Activated CD4-positive, alpha-beta T cell treated with anti-CD3 and anti-CD28 coated beads, Interleukin-2, amount 50 U/mL, for 48 hours (primary cell): ENCODE measurements at places on chromosomes 1 and 21.
A peak's percentile ranks its signal among the peaks of the same experiment; 100 is the strongest.

GRCh38 chr1:222583079-222583478, 6.7 kb downstream of the TAF1A start:
- no peak for DNase-seq

GRCh38 chr1:172658871-172659453, at the start of gene FASLG:
Gene FASLG (plus strand): TSS chr1:172659103. CDS start chr1:172659202, 99 bp downstream.
- peak; percentile 74 for DNase-seq

- no peak for DNase-seq
Measured at GRCh38 chr1:8625981-8626898, 191.2 kb downstream of the RERE start.

DNA sequence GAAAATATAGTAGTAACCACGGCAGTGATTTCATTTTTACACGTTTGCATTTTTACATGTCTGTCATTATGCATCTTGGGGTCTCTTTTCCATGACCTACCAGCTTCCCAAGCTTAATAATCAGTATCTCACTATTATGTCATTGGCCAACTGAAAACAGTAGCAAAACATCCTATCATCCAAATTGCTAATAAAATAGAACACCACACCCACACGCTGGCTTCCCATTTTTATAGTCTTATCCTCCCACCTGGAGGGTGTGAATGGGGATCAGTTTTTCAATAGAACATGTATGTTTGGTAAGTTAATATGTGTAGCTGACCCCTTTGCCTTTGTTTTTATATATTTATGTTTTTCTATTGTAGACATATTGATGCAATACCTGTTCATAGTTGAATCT, 11.8 kb downstream of the TFF3 start:
- DNase-seq: no peak

DNA sequence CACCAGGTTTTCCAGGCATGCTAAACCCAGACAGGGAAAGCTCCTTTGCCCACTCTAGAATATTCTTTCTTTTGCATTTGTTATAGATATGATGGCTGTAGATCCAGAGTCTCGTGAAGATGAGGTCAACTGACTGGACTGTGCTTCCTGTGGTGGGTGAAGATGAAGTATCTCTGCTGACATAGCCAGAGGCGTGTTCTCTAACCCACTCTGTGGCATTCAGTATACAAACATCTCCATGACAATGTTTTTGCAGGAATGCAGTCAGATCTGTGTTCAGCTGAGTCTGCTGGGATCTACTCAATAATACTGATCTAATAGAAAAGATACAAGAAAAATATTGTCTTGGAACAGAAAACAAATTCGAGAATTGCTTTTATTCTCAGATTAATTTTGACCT, 11.3 kb downstream of the RWDD2B start:
- DNase-seq: no peak

GRCh38 chr1:41418857-41419583, 57.8 kb downstream of the FOXO6 start:
- no peak for DNase-seq

DNA sequence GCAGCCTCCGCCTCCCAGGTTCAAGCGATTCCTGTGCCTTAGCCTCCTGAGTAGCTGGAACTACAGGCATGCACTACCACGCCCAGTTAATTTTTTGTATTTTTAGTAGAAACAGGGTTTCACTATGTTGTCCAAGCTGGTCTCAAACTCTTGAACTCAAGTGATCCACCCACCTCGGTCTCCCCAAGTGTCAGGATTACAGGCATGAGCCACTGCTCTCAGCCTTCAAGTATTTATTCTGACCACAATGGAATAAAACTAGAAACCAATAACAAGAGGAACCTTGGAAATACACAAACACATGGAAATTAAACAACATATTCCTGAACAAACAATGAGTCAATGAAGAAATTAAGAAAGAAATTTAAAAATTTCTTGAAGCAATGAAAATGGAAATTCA, 32.7 kb upstream of the DR1 start:
- no peak for DNase-seq

DNA sequence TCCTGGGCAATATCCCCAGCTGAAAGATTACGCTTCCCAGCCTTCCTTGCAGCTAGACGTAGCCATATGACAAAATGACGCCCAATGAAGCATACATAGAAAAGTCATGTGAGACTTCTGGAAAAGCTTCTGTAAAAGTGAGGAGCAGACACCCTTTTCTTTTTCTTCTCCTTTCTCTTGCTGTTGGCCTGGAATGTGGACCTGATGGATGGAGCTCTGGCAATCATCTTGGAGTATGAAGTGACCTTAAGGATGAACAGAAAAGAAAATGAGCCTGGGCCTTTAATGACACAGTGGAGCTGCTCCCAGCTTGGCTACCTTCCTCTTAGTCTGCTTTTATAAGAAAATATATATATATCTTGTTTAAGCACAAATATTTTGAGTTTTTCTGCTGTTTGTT, 24.8 kb downstream of the BATF3 start:
- DNase-seq: no peak

GRCh38 chr1:203751051-203751450, 13.9 kb upstream of the LAX1 start:
- no peak for DNase-seq

DNA sequence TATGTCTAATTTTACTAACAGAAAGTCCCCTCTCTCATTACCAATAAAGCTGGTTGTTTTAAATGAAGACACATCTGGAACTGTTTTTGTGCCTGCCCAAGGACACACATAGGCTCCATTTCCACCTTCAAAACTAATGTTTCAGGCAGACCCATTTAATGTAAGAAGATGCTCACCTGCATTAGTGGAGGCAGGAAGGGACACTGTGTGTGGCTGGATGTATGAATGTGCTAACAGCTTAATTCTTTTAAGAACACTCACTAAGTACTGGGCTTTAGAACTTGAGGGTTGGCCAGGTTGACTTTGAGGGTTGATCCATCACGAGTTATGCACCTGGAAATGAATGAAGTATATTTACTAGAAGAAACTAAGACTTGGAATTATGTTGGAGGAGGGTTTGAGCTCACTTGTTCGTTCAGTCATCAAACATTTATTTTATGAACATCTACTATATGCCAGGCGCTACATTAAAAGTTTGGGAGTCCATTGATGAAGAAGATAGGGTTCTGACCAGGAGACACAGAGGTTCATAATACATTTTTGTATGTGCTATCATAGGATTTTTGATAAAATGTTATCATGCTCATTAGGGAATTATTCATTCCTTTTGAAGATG, 5.4 kb downstream of the JUN start:
- DNase-seq: no peak

- no peak for DNase-seq
Measured at GRCh38 chr1:24289937-24290595, 29.1 kb upstream of the GRHL3 start.

- no peak for DNase-seq
Measured at GRCh38 chr1:52511851-52512615, 40.9 kb downstream of the TUT4 start.

GRCh38 chr1:89844241-89844807, 23.5 kb downstream of the LRRC8D start:
- peak; percentile 64 for DNase-seq

GRCh38 chr1:12067900-12068821, 5.1 kb downstream of the TNFRSF8 start:
- DNase-seq: peak; percentile 79

GRCh38 chr1:205375835-205376545, 19.3 kb upstream of the KLHDC8A start:
- DNase-seq: no peak

DNA sequence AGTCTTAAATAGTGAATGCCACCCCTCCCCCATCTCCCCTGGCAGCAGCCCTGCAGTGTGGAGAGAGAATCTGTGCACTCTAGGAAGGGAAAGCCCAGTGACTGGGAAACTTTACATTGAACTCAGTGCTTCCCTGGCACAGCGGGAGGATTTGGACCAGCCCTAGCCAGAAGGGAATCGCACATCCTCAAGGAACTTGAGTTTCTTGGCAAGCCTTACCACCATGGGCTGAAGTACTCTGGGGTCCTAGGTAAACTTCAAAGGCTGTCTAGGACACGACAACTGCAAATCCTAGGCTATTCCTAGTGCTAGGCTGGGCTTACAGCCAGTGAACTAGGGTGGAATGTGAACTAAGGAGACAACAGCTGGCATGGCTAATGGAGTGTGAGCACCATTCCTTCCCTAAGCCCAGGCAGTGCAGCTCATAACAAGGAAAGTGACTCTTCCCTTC, 88.3 kb downstream of the COL24A1 start:
- no peak for DNase-seq

GRCh38 chr1:23276531-23276930, 59.2 kb upstream of the HTR1D start:
- DNase-seq: no peak

DNA sequence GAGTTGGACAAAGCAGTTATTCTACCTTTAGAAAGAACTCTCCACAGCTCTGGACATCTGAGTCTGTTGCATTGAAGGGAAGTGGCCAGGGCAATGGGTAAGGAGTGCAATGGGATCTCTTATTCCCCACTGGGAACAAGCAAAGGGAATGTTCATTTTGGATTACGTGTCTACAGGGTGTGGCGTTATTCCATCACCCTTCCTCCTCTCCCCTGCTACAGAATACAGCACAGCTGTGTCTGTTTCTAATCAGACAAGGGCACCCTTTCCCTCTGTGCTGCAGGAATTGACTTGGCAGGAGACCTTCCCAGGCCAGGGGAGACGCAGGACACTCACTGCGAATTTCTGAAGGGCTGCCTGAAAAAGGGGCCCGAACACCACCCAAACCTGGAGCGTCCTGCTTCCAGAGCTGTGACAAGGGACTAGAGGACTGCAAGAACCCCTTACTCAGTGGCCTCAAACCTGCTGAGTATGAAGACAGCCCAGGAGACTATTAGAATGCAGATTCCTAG, 163.6 kb upstream of the RAB4A start:
- no peak for DNase-seq

DNA sequence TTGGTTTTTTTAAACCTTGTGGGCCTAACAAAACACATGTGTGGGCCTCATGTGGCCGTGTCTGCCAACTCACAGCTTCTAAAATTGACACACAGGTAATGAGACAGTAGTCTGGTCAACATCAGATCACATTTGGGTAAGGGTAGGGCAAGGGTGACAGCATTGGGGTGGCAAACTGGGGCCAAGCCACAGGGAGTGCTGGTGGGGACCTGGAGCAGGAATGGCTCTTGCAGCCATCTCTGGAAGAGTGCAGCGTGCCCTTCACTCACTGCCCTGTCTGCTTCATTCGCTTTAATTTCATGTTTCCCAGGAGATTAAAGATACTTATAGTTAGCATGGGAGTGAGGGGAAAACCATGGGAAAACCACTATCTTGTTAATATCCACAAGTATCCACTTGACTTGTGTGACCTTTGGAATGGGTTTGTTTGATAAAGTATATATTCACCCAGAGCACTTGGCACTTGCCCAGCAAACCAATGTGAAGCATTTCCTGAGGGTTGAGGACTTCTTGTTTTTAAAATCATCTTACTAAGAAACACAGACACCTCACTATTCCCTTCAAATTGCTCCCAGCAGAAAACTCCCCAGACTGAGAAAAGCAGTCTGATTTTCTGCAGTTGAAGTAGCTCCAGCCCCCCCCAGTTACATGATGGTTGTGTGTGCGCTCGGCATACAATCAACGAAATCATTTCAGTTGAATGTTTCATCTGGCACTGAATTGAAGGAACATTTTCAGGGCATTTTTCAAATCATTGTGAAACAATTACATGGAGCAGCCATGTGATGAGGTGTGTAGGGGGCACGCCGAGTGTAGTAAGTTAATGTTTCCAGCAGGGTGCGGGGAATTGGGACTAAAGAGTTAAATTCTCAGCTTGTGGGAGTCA, 175.7 kb downstream of the VPS13D start:
- no peak for DNase-seq

DNA sequence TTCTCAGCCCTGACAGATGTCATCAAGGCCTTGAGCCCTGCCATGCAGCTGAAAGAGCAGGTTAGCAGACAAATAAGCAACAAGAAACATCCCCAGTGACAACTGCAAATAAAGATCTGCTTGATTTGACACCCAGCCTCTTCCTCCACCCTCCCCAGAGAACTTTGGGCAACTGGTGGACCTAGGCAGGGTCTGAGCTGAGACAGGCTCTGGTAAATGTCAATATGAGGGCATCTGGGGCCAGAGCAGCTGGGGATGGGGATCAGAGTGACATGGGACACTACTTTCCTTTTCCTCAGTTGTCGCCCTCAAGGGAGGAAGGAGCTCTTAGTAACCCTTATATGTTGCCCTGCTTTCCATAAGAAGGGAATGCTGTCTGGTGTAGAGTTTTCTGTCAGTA, 544.1 kb downstream of the NEGR1 start:
- no peak for DNase-seq

DNA sequence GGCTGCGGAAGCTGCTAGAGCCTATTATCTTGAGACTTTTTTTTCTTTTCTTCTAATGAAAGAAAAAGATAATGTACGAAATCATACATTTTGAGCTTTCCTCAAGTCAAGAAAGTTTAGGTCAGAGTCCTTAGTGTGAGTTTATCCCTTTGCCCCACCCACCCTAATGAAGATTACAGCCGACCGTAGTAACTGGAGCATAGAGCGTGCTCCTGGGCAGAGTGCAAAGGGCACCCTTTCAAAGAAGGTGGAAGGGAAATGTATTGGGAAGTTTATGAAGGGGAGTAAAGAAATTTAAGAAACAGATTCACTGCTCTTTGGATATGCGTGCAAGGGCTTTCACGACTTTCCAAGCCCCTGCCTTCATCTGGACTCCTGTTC, 17.2 kb downstream of the GNG12 start:
- DNase-seq: no peak

DNA sequence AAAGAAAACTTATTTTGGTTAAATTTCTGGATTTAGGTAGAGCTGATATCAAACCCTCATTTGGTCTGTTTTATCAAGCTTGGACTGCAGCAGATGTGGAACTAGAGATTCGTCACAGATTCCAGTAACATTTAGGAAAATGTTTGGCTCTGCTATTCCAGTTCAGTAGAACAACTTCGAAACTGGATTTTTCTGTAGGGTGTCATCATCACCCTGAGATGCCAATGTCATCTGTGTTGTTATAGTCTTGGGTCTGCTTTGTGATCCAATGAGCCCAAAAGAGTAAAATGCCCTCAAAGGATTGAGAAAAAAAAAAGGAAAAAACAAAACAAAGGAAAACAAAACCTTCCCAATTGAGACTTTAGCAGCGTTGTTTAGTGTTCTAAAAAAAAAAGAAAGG, 55.4 kb downstream of the LAMC2 start:
- DNase-seq: no peak

GRCh38 chr1:221720545-221720944, 21.3 kb downstream of the DUSP10 start:
- DNase-seq: no peak

- no peak for DNase-seq
Measured at GRCh38 chr1:199854686-199855321, 172.7 kb upstream of the NR5A2 start.
